Anterior cingulate cortex (tissue), 58 donors: ENCODE measurements at places on chromosomes 7 and 10.

DNA sequence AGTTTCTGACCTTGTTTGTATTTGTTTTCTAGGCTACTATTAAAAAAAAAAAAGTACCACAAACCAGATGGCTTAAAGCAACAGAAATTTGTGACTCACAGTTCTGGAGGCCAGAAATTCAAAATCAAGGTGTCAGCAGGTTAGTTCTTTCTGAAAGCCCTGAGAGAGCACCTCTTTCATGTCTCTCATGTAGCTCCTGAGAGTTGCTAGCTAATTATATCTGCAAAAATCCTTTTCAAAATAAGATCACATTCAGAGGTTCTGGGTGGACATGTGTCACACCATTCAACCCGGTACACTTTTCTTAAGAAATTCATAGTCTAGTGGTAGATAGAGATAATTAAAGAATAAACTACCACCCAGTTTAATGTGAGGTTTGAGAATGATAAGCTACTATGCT, 888.6 kb downstream of the GRID1 start:
- DNase-seq = no peak

DNA sequence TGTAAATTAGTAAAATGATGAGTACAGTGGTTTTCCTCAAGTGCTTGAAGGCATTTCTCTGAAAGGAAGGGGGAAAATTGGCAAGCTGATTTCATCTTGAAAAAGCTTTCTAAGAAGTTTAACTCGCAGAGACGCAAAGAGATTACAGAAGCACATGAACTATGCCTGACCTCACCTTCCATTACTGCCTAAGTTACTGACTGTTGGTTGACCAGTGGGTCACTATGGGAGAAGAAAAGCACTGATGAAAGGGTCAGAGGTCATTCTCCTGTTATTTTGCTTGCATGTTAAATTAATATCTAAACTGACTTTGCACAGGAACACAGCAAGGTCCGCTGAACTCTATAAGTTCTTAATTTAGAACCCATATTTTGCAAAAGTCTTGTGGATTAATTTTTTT, 225.6 kb downstream of the ARL4A start:
- no peak for DNase-seq

DNA sequence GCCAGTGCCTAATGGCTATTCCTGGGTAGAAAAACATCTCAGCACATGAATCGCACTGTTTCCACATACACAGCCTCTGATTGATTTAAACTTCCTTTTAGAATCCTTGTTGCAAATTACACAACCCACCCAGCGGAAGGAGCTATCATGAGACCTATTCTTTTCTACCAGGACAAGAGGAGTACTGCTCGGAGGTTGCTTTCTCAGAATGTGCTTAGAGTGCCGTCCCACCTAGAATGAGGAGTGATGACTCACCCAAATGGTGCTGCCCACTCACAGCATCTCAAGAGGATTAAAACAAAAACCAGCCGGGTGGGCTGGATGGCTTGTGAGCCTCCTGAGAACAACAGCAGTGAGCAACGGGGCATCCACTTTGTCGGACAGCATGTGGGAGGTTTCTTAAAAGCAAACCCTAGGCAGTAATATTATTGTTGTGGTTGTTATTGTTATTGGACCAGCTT, 128.9 kb downstream of the DGKI start:
- DNase-seq = no peak

GRCh38 chr10:11879387-11880094, 56.4 kb downstream of the PROSER2 start:
- no peak for DNase-seq

GRCh38 chr7:147510201-147510542, 1080.4 kb upstream of the C7orf33 start:
- DNase-seq = no peak
